ENCODE measurements at places on chromosomes 1 and 21.

DNA sequence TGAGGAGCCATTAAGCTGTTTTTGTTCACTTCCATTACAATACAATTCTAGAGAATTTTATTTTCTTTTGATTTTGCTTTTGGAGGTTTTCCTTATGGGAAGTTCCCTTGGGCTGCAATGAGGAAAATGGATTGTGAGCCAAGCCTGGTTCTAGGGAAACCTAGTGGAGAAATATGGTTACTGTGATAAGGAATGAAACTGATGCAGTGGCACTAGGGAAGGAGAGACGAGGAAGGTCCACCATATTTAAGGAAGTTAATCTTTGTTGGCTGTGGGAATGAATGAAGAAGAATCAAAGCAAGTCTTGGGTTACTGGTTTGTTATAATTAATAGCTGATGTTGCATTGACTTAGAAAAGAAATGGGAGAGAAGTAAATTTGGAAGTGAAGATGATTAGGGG lies 28.4 kb downstream of the CHML start:
- no peak for DNase-seq

GRCh38 chr1:60891765-60892164 lies 190.6 kb upstream of the NFIA start:
- DNase-seq = no peak

GRCh38 chr1:3677484-3677883 lies 25.2 kb downstream of the TP73 start:
- DNase-seq = no peak

DNA sequence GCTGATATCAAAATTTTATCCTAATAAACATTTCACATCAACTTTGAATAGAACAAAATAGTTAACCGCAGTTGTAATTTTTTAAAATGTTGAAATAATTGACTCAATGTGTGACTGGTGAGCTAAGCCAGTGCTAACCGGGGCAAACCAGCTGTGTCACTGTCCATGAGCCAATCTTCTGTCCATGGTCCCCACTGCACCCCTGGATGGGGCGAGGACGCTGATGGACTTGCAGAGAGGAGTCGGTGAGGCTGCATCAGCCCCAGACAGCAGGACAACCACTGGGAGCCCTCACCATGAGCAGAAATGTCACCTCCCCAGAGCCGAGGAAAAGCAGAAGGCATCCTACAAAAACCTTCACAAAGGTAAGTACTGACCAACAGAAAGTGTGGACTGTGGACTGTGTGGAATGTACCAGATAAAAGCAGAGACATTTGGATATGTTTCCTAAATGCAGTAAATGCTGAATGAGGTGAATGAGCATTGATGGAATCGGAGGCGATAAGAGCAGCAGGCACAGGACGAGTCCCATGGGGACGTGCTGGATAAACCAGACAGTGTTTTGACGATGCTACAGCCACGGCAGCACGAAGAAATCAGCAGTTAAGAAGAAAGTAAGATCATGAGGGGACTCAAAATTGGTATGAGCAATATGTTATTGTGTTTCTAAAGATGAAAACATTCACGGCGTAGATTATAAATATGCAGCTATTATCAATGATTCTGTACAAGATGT lies 115.0 kb upstream of the BACE2 start:
- no peak for DNase-seq

DNA sequence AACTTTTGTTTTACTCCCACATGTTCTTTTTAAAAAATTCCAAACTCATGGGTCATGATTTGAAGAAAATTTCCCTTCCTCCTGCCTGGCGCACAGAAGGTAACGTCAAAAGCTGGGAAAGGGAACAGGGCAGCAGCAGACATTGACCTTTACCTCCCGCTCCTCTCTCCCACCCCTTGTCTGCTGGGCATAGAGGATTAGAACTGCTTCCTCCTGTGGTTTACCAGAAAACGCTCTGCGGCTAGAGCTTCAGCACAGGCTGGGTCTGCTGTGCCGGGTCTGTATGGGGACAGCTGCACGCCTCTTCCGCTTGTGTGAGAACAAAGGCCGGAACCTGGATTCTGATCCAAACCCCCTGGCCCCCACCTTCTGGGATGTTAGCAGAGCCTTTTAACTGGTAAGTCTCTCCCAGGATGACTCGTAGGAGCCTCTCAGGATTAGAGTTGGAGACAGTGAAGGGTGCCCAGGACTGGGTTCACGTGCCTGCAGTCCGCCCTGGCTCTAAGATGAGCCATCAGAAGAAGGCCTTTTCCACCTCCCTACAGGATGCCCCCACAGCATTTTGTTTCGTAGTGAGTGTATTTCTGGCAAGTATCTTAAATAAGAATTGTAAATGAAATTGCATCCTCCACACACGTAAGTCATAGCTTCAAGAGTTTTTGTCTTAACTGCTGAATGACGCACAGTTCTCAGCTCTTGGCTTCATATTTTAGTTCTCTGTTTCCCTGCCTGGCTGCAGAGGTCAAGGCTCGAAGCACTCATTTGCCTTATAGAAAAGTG lies 5.2 kb downstream of the H6PD start:
- no peak for DNase-seq

GRCh38 chr1:231729544-231729943 lies 103.0 kb downstream of the DISC1 start:
- DNase-seq = no peak

GRCh38 chr1:206498685-206499084 lies 8.6 kb upstream of the RASSF5 start:
- DNase-seq = no peak

DNA sequence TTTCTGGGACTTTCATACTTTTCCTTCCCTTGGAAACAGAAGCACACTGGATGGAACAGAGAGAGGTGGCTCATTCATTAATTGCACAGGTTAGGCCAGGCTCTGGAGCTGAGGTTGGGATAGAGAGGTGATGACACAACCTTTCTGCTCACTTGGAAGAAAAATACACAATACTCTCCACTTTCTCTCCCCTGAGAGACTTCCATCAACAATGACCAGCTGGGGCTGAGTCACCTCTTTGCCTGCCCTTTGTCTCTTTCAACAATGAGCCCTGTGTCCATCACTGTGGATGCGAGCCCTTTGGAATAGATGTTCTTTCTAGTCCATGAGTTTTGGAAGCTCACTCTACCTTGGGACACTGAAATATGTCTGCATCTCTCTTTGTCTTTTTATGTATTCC lies 43.1 kb downstream of the ATP2B4 start:
- DNase-seq = no peak

GRCh38 chr1:8161546-8162105 lies 135.5 kb upstream of the ERRFI1 start:
- no peak for DNase-seq

GRCh38 chr1:1299686-1300351 lies 7.9 kb downstream of the ACAP3 start:
- no peak for DNase-seq

GRCh38 chr1:168379104-168379860 lies 98.6 kb downstream of the TBX19 start:
- DNase-seq = no peak

DNA sequence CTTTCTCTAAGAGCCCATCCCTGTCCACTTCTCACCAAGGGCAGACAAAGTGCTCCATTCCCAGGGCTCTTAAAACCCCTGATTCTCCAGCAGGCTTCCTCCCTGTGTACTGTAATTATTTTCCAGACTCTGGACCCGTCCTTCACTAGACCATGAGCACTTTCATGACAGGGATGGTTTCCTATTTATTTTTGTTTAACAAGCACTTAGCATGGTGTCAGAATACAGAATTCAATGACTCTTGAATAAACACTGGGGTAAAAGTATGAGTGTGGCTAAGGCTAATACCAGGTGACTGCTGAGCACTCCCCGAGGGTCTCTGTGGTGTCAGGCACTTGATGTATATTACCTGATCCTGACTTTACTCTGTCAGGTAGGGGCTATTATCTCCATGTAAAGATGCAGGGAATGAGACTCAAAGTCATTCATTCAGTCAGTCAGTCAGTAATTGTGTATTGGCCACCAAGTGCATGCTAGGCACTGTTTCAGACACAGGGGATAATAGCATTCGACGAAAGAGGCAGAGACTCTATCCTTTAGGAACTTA lies 47.2 kb downstream of the C1orf21 start:
- DNase-seq = peak; percentile 70

DNA sequence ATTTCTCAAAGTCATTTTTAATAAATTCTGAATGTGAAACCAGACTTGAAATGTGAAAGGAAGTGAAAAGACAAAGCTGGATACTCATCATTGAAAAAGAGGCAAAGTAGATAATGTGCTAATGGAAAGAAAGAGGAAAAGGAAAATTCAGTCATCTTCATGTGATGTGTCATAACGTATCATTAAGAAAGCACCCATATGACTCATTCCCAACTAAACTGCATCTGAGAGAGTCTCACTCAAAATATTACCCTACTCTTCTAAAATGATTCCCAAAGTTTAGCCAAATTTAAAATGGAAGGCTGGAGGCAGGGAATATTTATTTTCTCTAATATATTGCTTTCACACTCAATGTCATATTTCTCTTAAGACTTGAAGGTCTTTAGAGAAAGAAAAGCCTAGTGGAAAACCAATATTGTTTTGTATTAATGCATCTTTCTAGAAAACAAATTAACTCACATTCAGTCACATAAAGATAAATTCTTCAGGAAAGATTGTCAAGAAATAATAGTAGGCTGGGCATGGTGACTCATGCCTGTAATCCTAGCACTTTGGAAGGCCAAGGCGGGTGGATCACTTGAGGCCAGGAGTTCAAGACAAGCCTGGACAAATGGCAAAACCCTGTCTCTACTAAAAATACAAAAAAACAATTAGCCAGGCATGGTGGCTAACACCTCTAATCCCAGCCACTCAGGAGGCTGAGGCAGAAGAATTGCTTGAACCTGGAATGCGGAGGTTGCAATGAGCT lies 129.9 kb downstream of the SLC30A10 start:
- DNase-seq = no peak

GRCh38 chr1:205339197-205339702 lies 17.5 kb downstream of the KLHDC8A start:
- DNase-seq = no peak

GRCh38 chr1:200866521-200866920 lies 6.3 kb upstream of the GPR25 start:
- DNase-seq = no peak

DNA sequence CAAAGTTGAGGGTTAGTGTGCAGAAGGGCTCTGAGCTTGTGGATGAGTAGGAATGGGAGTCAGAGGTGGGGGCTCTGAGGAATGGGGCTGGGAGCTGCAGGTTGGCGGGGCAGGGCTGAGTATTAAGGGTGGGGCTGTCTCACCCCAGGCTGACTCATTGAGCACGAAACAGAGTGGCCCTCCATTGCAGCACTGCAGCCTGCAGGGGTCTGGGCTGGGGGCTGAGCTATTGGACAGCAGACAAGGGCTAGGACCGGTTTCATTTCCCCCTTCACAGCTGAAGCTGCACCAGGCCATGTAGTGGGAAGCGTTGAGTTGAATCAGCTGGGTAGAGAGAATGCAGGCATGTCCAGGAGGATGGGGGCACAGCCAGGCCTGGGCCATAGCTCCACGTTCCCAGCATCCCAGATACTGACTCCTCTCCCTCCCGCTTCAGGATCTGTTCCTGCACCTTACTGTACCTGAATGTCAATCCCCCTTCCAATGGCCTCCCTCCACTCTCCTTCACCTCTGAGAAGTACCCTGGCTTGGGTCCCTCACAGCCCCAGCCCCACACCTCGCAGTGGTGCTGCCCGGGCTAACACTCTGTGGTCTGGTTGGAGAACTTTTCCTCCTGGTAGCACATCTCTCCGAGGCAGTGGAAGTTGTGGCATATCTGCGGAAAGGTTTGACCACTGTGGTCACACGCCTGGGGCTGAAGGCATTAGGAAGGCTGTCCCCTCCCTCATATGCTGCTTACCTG lies 4.4 kb upstream of the INPP5B start:
- DNase-seq = no peak

- DNase-seq = no peak
Measured at GRCh38 chr1:229716069-229716468, 90.0 kb downstream of the URB2 start.

GRCh38 chr1:95233319-95233736 lies 682 bp upstream of the RWDD3 start:
- no peak for DNase-seq

DNA sequence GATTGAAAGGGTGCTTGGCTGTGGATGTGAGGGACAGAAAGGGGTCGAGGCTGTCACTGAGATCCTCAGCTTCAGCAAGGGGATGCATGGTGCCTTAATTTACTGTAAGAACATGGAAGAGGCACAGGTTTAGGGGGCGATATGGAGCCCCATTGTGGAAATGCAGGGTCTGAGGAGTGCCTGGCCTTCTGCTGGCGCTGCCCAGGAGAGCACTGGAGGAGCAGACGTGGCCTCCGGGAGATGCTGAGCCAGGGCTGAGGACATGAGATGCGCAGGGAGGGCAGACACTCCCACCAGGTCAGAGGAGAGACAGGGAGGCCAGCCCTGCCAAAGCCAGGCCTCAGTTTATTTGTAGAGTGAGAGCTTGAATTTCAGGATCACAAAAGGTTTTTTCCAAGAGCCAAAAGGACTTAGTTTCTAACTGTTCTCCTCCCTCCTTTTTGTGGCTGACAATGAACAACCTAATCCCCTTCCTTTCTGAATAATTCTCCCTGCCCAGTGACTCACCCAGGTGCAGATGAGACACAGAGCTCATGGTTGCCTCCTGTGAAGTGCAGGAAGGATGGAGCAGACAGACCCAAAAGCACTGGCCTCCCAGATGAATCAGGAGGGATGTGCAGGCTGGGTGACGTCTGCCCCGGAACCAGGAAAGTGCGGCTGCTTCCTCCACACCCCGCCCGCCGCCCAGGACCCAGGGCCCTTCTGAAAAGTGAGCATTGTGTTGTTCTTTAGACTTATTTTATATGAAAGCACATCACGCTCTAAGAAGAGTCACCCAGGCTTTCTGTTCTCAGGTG lies 73.0 kb upstream of the TMPRSS2 start:
- DNase-seq = no peak

GRCh38 chr1:20454004-20454403 lies 32.0 kb downstream of the CAMK2N1 start:
- DNase-seq = no peak

Data from NCI-H2081 treated with DMSO at 0.1 percent for 48 hours (cell line).